Lower lobe of right lung (tissue), 2 donors: ENCODE measurements at places on chromosomes 12 and 14. TPM values are rescaled to one million over a fixed set of nuclear protein-coding genes. Genes with fewer than 3 reads are reported as not detected.

GRCh38 chr14:61174441-61174891, 106.7 kb downstream of the TMEM30B start:
- no peak for DNase-seq
- no peaks in the 10 kb centered on the region for H3K27me3 ChIP-seq
- no peak overlapping the region for H3K4me3 ChIP-seq
- no peak overlapping the region for H3K27ac ChIP-seq
- no peaks in the 10 kb centered on the region for H3K4me1 ChIP-seq

- no peaks in the 10 kb centered on the region for H3K27me3 ChIP-seq
- DNase-seq, result no peak
- H3K4me3 ChIP-seq, result no peak overlapping the region
- peaks cover 4% of the 10 kb centered on the region for H3K36me3 ChIP-seq
- peaks cover 6% of the 10 kb centered on the region for H3K4me1 ChIP-seq
Measured at GRCh38 chr14:102238131-102238530, 66.8 kb downstream of the MOK start.

DNA sequence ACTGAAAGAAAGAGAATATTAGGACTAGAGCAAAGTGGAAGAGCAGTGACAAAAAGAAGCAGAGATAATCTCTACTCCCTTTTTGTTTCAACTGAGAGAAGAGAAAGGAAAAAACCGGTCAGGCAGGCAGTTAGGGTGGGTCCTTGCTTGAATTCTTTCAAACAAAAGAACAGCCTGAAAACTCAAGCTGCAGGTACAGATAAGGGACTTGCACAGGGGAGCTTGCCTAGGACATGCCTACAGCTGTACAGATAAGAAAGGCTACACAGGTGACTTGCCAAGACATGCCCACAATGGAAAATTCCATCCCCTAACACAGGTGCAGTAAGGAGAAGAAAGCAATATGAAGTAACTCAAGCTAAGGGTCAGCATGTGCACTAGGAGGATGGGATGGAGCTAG, 532.2 kb upstream of the MIS18BP1 start:
- H3K27ac ChIP-seq, result no peak overlapping the region
- H3K36me3 ChIP-seq, result no peaks in the 10 kb centered on the region

DNA sequence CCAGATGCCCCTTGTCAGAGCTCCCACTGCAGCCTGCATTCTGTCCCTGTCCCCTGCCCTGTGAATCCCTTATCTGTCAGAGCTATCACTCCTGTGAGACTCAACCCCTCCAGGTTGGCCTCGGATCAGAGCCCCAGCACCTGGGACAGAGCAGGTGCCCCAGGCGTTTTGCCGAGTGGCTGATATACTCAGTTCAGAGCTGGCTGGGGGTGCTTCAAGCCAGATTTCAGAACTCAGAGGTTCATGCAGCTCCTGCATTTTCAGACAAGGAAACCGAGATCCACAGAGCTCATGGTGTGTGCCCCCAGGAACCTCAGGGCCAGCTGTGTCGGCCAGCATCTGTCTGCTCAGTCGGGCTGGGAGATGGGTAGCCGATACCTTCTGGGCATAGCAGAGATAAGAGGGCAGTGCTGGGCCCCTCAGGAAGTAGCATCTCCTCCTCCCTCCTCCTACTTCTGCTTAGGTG, 228.0 kb upstream of the RTL1 start:
- H3K27me3 ChIP-seq, result peaks cover 26% of the 10 kb centered on the region
- no peaks in the 10 kb centered on the region for H3K36me3 ChIP-seq
- no peaks in the 10 kb centered on the region for H3K4me1 ChIP-seq
- no peak for DNase-seq

- H3K36me3 ChIP-seq, result no peaks in the 10 kb centered on the region
- H3K27me3 ChIP-seq, result no peaks in the 10 kb centered on the region
- H3K4me3 ChIP-seq, result peak overlapping the region; percentile 59
- peaks cover 61% of the 10 kb centered on the region for H3K4me1 ChIP-seq
- H3K27ac ChIP-seq, result peak overlapping the region; percentile 84
- DNase-seq, result peak; percentile 56
Measured at GRCh38 chr14:104678346-104678745, 11.1 kb upstream of the INF2 start.

DNA sequence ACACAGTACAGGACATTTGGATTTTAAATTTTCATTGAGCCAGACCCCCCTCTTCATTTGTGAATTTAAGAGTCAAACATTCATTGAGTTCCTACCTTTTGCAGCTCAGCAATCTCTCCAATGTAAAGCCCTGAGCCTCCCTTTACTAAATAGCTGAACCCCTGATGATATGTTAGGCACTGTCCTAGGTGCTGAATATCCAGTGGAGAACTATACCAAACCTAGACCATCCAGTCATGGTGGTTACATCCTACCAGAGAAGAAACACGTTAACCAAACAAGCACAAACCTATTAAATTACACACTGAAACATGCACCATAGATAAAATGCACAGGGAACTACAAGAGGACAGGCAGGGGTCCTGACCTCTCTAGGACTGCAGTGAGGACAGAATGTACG, 1585.3 kb upstream of the TMEM132C start:
- H3K27ac ChIP-seq, result no peak overlapping the region
- no peaks in the 10 kb centered on the region for H3K27me3 ChIP-seq
- H3K4me3 ChIP-seq, result no peak overlapping the region

DNA sequence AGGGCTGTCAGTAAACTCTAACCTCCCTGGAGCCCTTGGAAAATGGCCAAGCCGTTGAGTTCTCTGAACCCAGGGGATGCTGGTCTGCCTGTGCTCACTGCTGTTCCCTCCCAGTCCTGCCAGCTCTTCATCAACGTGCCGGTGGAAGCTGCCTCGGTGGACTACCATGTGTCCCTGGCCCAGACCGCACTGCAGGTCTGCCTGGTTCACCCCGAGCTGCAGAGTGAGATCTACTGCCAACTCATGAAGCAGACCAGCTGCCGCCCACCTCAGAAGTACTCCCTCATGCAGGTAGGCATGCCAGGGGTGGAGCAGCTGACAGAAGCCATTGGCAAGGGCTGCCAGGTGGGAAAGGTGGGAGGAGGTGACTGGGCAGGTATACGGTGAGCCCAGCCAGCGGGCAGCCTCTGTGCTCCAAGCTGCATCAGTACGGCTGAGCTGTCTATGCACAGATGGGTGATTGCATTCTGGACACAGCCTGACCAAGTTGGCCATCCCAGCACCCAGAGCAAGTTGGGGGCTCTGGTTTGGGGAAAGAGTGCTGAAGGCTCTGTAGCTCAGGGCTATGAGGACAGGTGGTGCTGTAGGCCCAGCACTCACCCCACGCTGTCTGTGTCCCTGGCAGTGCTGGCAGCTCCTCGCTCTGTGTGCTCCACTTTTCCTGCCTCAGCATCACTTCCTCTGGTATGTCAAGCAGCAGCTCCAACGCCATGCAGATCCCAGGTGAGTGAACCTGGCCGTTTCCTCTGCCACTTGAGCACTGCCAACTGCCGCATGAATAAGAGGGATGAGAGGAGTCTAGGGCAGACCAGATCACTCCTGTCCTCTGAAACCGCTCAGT, 21.9 kb downstream of the PIGH start:
- peak; percentile 43 for DNase-seq
- H3K36me3 ChIP-seq, result no peaks in the 10 kb centered on the region
- no peaks in the 10 kb centered on the region for H3K4me1 ChIP-seq
- no peak overlapping the region for H3K27ac ChIP-seq
- no peaks in the 10 kb centered on the region for H3K27me3 ChIP-seq

DNA sequence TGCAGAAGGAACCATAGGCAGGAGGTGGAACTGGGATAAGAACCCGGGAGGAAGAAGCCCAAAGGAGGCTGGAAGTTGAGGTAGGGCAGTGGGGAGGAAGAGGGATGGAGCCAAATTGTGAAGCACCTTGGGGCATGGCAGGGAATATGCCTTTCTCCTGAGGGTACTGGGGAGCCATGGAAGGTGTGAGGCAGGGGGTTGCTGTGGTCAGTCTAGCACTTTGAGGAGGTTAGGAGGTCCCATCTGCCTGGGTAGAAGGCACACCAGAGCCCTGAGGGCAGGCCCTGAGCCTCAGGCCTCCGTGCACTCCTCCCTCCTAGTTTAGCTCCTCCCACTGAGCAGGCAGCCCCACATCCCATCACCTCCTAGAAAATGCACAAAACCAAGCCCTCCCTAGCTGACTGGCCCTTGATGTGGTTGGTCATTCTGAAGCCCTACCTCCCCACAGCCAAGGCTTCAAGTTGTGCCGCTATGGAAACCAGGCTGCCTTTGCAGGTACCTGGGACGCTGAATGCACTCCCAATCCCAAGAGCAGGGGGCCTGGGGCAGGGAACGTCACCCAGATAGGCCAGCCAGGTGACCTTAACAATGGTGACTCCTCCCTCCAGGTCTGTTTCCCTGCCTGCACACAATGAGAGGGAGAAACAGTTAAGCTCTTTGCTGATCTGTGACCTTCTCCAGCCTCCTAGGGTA, 15.1 kb downstream of the PHETA1 start:
- H3K36me3 ChIP-seq, result no peaks in the 10 kb centered on the region
- no peaks in the 10 kb centered on the region for H3K4me1 ChIP-seq
- no peak overlapping the region for H3K27ac ChIP-seq
- H3K4me3 ChIP-seq, result no peak overlapping the region

GRCh38 chr12:50107416-50108268, 3.8 kb downstream of the GPD1 start:
- H3K4me1 ChIP-seq, result peaks cover 40% of the 10 kb centered on the region
- H3K4me3 ChIP-seq, result no peak overlapping the region
- H3K27ac ChIP-seq, result no peak overlapping the region
- no peaks in the 10 kb centered on the region for H3K36me3 ChIP-seq
- no peak for DNase-seq

GRCh38 chr12:56768424-56768823, 5.3 kb downstream of the HSD17B6 start:
- no peak for DNase-seq
- peaks cover 21% of the 10 kb centered on the region for H3K4me1 ChIP-seq
- H3K36me3 ChIP-seq, result no peaks in the 10 kb centered on the region
- peak overlapping the region; percentile 24 for H3K27ac ChIP-seq
- no peaks in the 10 kb centered on the region for H3K27me3 ChIP-seq

DNA sequence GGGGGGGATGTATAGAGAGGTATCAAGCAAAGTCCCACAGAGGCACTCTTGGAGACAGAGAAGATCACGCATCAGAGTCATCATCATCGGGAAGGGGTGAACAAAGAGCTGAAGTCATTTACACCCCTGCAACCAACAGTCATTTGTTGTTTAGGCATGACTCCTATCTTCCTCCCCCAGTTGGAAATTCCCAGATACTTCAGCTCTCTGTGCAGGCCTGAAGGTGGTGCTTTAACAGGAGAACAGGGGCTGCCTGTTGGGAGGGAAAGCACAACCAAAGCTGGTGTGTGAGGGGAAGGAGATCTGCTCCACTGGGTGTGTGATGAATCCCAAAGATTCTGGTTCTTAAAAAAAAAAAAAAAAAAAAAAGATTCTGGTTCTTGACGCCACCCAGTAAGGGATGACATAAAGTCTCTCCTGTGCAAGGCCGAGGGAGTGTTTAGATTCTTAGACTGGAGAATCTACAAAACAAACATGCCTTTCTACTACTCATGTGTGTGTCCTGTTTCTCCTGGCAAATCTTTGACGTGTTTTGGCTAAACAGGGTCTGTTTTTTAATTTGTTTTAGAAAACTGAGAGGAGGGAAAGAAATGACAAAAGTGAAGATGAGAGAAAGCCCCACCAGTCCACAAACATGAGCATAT, 121.0 kb upstream of the ARHGAP5 start:
- H3K4me3 ChIP-seq, result no peak overlapping the region
- H3K36me3 ChIP-seq, result no peaks in the 10 kb centered on the region
- no peak for DNase-seq
- H3K27ac ChIP-seq, result no peak overlapping the region
- no peaks in the 10 kb centered on the region for H3K27me3 ChIP-seq

GRCh38 chr12:15545334-15545733, 223.0 kb downstream of the PTPRO start:
- H3K36me3 ChIP-seq, result no peaks in the 10 kb centered on the region
- no peak for DNase-seq
- H3K27ac ChIP-seq, result peak overlapping the region; percentile 76
- H3K4me3 ChIP-seq, result no peak overlapping the region
- H3K27me3 ChIP-seq, result no peaks in the 10 kb centered on the region
- H3K4me1 ChIP-seq, result peaks cover 8% of the 10 kb centered on the region

DNA sequence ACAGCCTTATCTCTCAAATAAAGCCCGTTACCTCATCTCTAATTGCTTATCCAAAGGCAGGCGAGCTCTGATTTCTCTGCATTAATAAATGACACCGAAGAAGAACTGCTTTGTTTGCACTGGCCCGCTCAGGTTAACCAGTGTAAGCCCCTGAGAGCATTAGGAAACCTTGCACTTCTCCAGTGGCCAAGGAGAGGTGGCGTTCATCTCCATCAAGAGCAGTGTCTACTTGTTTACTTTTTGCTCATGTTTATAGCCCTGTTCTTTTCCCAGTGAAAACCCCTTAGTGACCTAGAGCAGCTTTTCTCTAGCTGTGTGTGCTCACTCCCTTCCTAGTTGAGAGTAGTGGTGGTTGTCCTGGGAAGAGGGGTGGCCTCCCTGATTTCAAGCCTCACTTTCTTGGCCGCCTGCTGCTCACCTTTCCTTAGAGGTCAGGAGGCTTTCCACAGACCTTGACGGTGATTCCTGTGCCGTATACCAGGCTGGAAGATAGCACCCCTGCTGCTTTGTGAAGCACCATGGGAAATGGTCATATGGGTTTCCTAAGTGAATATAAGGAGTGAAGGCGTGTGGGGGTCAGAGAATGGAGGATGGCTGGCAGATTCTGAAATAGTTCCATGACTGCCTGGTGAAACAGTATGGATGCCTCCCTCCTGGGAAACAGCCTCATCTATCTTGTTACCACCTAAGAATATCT, 16.6 kb downstream of the FBXW8 start:
- H3K4me3 ChIP-seq, result no peak overlapping the region
- H3K36me3 ChIP-seq, result peaks cover 19% of the 10 kb centered on the region
- no peak for DNase-seq
- no peaks in the 10 kb centered on the region for H3K27me3 ChIP-seq
- no peak overlapping the region for H3K27ac ChIP-seq
- no peaks in the 10 kb centered on the region for H3K4me1 ChIP-seq

DNA sequence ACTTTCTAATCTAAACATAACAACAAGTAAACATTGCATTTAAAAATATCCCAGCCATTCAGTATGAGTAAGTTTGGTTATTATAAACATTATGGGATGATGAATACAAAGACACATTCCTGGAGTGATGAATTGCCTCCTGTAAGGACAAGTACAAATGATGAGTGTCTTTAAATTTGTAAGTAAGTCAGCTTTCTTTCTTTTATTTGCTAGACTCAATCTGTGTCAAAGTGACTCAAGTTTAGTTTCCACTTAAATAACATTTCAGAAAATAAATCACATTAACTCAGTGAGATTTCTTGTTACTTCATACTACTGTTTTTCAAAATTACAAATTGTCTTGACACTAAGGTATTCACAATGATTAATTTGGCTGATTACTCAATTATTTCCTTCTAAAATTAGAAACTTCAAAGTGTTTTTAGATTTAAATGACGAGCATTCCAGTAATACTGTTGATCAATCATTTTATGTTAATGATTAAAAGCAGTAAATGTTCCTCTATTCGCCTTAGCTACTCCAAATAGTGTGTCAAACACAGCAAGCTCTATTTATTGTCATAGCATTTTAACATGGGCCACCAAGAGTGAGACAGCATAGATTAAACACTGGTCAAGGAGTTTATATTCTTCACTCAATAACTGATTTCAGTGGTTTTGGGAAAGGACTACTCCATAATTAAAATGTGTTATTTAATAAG, 658.0 kb upstream of the MDGA2 start:
- no peak overlapping the region for H3K27ac ChIP-seq
- H3K4me1 ChIP-seq, result no peaks in the 10 kb centered on the region
- no peaks in the 10 kb centered on the region for H3K27me3 ChIP-seq
- no peak for DNase-seq
- no peaks in the 10 kb centered on the region for H3K36me3 ChIP-seq
- no peak overlapping the region for H3K4me3 ChIP-seq

The NRIP2 gene
- total RNA-seq, result 0.77 TPM

The CD69 gene
- total RNA-seq, result 11.4 TPM

The SPX gene
- total RNA-seq, result 0.59 TPM

The LALBA gene
- total RNA-seq, result not detected

The CFAP73 gene
- 7.3 TPM for total RNA-seq
